Midbrain (tissue), 1 donor: ENCODE measurements at places on chromosomes 1 and 21.

- DNase-seq = no peak
These were observed 957.0 kb downstream of the AMY1C start for GRCh38 chr1:104706631-104707147.

DNA sequence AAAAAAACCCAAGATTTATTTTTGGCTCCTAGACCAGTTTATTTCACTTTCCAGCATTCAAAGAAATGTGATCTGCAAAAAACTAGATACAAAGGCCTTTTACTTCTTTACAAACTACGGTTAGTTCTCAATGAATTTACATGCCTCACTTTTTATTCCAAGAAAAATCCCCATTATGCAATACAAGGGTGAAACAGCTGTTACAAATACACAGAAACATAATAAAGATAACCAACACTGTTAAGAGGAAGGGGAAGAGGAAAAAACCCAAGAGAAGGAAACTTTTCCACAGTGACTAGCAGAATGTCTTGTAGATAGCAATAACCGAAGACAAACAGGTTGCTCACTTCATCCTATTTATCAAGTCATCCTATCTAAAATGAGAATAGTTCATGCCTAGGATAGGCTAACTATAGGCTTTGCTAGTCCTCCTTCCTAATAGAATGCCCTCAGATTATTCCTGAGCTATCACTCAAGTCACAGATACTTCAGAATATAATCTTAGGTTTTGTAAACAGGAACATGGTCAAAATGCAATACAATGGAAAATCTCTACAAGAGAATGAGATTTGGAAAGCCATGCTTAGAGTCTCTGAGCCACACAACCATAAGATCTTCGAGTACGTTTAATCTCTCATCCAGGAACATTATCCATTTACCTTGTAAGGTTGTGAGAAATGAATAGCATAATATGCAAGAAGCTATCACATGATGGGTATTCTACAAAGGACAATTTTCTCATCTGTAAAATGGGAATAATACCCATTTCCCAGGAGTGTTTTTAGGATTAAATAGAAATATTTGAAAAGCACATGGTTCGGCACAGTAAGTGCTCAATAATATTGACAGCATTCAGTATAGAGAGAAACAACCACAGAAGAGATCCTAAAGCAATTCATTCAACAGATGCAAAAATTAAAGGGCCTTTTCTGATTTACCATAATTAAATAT is 5.4 kb downstream of the PNRC2 start:
- DNase-seq = no peak

- DNase-seq = peak; percentile 14
These were observed 65.0 kb downstream of the LRRC40 start for GRCh38 chr1:70140343-70140742.

GRCh38 chr1:94544706-94545490 is 3.3 kb upstream of the F3 start:
- DNase-seq = no peak

GRCh38 chr1:234558330-234558836 is 51.6 kb downstream of the IRF2BP2 start:
- no peak for DNase-seq

- DNase-seq = no peak
These were observed 364.5 kb upstream of the CAMK1G start for GRCh38 chr1:209218981-209219380.

- peak; percentile 56 for DNase-seq
These were observed 7.4 kb downstream of the EFNA4 start for GRCh38 chr1:155070721-155071569.

DNA sequence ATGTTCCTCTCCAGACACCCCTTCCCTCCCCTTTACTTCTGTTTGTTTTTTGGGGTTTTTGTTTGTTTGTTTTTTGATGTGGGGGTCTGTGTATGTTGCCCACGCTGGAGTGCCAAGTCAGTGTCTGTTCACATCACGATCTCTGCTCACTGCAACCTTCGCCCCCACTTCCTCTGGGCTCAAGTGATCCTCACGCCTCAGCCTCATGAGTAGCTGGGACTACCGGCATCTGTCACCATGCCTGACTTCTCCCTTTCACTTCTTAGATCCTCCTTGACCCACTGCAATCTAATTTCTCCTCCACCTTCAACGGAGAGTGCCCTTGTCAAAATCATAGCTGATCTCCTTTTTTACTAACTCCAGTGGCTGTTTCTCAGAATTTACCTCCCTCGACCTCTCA is 100.7 kb upstream of the KIF26B start:
- DNase-seq = no peak

DNA sequence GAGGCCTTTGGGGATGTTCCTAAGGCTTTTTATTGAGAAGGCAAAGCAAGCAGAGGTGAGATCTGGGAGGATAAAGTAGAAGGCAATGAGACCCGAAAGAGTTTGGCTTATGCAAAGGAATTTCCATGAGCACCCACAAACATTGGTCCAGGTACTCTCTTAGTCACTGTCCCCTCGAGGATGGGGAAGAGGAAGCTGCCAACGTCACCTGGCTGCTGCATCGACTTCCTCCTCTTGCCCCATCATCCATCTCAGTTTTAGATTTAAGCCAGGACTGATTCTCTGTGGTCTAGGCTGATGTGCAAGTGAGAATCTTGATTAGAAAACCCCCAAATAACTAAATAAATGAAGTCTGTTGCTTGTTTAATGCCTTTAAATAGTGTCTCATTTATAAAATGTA is 28.7 kb downstream of the RUNX1 start:
- DNase-seq = no peak

GRCh38 chr1:242828199-242828598 is 303.7 kb upstream of the PLD5 start:
- peak; percentile 64 for DNase-seq
